NCI-H2081 (cell line): ENCODE measurements at places on chromosomes 6 and 20.
A peak's percentile ranks its signal among the peaks of the same experiment; 100 is the strongest.

DNA sequence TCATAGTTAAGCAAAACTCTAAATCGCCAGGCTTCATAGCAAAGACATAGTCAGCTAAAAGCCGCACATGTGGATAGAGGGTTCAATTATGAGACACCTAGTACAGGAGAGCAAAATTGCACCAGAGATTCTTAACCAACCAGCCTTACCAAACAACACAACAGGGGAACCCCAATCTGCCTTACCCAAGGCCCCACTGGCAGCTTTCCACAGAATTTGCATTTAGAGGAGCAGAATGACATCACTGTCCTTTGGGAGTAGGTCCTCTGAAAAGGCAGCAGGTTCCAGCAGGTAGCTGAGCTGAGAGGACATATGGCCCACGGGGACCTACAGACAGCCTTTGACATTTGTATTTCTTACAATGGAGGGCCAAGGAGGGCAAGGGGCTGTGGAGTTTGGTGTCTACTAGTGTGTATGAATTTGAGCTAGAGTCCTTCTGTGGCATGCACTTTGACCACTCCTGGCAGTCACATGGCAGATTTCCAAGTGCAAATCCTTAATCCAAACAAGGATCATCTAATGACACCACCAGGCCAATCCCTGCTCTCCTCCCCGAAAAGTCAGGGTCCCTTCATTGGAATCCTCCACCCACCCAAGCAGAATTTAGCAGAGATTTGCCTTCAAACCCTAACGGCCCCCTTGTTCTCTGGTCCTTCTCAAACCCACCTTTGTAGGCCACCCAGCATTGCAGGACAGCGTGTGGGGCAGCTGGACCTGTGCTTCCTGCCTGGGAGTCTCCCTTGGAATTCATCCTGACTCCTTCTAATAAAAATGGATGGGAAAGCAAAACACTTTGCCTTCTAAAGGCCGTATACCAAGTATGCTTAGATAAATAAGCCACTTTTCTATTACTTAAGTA, 171.2 kb upstream of the SUPT3H start:
- no peak for DNase-seq

DNA sequence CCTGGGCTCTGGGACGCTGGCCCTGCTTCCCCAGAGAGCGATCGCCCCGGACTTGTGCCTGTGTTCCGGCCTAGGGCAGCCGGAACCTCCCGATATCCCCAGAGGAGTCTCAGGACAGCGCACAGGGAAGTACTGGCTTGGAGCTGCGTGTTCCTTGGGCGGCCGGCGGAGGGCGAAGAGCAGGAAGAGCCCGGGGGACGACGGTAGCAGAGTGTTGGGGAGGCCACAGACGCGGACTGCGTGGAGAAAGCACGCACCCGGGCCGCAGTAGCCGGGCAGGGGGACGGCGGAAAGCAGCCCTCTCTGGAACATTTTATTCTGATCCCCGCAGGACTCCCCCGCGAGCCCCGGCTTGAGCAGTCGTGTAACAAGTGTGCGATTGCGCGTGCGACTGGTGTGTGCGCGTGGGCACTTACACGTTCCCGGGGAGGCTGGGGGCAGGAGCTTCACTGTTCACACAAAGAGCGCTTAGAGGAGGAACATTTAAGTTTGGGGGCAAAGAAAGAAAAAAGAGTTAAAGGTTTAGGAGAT, 36.1 kb downstream of the NCR2 start:
- no peak for DNase-seq

DNA sequence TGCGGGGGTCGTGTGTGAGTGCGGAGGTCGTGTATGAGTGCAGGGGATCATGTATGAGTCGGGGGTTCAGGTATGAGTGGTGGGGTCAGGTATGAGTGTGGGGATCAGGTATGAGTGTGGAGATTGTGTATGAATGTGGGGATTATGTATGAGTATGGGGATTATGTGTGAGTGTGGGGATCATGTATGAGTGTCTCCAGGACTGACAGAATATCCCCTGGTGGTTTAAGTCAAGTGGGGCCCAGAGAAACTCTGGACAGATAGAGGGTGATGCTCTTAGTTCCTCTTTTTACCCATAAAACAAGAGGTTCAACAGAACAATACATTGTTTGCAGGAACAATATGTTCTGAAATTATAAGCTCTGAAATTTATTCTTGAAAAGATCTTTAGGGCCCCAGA, 131.9 kb downstream of the UST start:
- no peak for DNase-seq

- DNase-seq, result no peak
Measured at GRCh38 chr20:34753706-34754461, 49.7 kb downstream of the TP53INP2 start.

DNA sequence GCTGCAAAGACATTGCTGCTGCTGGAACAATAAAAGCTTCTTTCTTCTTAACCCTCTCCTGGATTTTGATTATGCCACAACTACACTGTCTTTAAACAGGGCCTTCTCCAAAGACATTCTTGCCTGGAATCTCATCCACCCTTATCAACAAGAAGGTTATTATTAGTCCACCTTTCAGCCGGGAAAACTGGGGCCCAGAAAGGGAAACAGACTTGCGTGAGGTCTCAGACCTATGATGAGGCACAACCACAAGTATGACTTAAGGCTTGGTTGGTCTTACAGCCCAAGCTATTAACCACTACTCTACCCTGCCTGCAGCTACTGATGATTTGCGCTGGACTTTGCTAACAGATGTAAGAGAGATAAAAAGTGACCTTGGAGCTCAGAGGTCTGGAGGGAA, 62.8 kb upstream of the CTNNBL1 start:
- DNase-seq, result no peak

GRCh38 chr6:13407709-13408695, 79.4 kb downstream of the GFOD1 start:
- no peak for DNase-seq

GRCh38 chr6:1298768-1299167, 13.1 kb upstream of the FOXQ1 start:
- no peak for DNase-seq

DNA sequence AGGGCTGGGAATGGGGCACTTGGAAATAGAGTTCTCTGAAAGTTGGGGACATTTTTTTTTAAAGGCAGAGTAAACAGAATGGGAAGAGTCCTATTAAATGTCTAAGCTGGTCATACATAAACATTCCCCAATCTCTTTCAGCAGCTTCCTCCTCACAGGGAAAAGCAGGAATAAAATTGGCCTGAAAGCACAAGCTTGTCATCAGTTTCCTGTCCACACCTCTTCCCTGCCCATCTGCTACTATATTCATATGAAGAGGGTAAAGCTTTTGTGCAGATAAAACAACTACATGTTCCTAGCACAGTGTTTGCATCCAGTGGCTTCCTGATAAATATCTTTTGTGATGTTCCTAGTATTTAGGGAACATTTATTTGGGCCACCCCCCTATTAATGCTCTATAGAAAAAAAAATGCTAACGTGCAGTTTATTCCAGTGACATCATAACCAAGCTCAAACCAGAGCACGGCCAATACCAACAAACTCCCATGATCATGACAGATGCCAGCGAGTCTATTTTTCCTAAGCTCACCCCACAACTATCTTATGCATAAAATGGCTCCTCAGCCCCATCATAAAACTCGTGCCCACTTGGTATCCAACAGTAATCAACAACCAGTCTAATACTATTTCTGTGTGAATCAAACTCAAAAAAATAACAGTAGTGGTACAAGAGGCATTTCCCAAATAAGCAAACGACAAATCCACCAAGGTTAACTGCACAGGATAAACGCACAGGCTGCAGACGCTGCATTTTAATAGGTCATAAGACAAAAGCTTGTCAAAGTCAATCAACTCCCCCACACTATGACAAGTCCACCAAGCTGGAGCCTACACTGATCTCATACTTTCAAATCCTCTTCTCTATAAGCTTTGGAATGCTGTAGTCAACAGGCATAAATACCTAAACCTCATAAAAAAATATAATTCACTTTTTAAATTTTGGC, 95.3 kb downstream of the EPB41L2 start:
- no peak for DNase-seq

DNA sequence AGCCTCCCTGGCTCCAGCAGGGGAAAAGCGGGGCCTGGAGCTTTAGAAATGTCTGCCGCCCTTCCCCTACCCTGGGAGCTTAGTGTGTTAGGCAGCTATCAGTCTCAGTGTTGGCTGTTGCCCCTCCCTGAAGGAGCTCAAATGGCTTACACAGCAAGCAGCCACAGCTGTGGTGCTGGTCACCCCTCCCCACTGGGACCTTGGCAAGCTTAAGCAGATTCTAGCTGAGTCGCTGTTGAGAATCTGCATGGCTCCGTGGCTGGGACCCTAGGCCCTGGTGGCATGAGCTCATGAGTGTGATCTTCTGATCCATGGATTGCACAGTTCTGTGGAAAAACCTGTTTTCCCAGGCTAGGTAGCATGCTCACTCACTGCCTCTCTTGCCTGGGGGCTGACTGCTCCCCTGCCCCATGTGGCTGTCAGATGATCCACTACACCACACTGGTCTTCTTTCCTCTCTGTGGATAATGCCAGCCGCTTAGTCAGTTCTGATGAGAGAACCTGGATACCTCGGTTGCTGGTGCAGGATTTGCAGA, 714.0 kb downstream of the MAFB start:
- DNase-seq, result no peak

DNA sequence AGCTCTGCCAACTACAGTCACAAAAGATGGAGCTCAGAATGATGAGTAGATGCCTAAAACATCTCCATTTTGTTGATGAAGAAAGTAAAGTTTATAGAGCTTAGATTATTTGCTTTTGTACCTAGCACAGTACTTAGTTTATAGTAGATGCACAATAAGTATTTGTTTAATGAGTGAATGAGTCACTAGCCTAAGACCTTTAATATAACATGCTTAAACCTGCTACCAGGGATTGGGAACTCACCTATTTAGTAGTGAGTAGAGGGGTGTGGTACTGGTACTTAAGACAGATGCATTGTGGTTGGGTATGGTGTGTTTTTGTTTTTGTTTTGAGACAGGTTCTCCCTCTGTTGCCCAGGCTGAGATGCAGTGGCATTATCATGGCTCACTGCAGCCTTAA, 35.8 kb downstream of the TRIM38 start:
- DNase-seq, result no peak

- DNase-seq, result no peak
Measured at GRCh38 chr6:106087548-106088325, 1.6 kb downstream of the PRDM1 start.

DNA sequence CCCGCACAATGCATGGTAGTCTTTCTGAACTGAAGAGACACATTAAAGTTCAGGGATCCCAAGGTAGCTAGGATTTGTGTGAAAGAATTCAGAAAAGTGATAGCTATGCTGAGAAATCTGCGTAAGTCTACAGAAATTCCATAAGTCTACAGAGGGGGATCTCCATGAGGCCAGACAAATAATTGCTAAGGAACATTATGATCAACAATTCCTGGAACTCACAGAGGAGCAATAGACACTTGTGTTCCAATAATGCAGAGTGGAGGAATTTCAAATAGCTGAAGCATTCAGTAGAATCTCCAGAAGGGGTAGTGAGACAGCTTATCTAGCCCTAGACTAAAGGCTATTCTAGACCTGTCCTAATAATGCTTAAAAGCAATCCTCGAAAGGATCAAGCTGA, 315.7 kb upstream of the ECI2 start:
- no peak for DNase-seq

DNA sequence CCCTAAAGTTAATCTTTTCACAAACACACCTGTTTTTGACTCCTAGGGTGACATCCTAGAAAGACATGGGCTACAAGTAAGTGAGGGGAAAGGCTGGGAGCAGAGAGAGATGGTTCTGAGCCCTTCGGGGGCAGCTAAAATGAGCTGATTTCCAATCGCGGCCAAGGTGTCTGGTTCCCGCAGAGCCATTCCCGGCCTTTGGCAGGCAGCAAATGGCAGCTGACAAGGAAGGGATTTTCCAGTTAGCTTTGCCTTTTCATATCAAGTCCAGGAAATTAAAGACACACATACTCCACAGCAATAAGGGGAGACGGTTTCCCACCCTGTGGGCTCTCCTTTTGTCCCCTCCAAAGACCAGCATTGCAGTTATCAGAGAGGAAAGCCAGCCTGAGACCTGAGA, 228.5 kb downstream of the ZMYND8 start:
- no peak for DNase-seq

GRCh38 chr20:34970193-34970840, 14.6 kb downstream of the MYH7B start:
- no peak for DNase-seq

DNA sequence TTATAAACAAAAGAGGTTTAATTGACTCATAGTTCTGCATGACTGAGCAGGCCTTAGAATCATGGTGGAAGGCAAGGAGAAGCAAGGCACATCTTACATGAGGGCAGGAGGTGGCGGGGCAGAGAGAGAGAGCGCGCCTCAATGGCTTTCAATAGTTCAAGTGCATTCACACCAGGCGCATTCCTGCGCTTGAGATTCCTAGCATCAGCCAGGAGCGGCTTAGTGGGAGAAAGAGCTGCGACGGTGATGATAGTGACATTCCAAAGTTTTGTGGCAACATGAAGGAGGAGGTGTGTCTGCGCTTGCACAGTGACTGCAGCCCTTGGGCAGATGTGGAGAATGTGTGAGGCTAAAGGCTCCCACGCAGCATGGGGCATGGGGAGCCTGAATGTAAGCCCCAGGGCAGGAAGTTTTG, 25.0 kb upstream of the EMILIN3 start:
- no peak for DNase-seq

DNA sequence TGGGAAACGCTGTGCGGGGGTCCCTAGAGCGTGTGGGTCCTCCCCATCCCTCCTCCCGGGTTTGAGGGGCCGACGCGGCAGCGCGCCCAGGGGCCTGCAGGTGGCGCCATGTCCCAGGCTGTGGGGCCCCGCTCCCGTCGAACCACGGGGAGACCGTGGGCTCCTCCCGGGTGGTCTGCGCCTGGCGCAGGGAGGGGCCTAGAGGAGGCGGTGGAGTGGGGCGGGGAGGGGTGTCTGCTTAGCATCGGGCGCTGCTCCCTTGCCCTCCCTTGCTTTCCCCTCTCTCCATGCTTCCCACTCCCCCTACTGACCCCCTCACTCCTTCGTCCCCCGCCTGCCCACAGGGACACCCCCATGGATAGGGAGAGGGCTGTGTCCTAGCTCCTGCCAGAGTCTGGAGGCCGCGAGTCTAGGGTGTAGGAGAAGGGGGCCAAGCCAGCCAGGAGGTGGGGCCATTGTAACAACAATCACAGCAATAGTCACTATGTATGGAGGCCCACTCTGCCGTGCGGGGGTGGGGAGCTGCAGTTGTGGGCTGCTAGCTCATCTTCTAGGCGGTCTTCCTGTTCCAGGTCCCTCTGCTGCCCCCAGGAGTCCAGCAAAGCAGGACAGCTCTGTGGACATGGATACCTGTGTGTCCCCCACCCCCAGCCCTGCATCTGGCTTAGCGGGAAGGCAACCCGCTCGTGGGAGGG, 51.7 kb downstream of the CHMP4B start:
- no peak for DNase-seq

DNA sequence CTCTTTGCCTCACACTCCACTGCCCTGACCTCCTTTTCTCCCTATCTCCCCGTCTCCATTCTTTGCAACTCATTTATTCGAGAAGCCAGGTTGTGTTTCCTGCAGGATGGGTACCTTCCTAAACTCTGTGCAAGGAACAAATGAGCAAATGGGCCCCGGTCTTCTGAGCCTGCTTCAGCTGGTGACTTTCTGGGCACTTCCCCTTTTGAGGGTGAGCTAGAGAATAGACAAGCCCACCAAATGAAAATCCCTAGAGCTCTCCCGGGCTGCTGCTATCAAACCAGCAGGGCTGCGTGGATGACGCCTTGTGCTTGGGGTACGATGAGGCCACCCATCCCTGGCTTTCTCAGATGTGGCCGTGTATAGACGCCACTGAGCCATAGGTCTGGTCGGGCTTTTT, 91.0 kb upstream of the FOXA2 start:
- no peak for DNase-seq

- DNase-seq, result peak; percentile 78
Measured at GRCh38 chr6:30720738-30721197, 616 bp downstream of the TUBB start.
